ENCODE measurements at places on chromosomes 7 and 10.

DNA sequence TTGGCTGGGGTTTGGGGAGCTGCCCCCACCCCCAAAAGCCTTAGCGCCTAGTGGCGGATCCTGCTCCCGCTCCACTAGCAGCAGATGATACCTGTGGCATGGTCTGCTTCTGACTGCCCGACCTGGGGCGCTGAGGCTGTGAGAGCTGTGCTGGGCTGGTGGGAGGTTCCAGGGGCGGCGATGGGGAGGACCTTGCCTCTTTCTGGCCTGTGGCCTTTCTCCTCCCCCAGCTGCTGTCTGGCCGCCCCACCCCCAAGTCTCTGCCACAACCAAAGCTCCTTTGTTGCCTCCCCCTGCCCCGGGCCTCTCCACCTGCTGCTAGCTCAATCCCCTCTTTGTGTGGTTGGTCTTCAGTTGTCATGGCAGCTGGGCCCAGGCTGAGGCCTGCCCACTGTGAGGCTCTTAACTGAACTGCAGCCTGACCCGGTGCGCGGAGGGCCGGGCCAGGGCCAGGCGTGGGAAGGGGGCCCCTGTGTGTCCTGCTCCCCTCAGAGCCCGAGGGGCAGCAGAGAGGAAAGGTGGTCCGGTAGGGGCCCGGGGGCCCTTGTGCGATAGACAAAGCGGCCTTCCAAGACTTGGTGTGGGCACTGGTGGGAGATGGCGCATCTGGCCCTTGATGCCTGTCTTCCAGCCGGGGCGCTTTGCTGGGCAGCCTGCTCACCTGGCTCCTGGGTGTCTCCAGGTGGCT is 4.7 kb downstream of the ZNF775 start:
- DNase-seq: no peak

GRCh38 chr7:64849250-64849923 is 53.7 kb upstream of the ZNF273 start:
- peak; percentile 1 for DNase-seq

GRCh38 chr7:17304926-17305325 is 6.5 kb downstream of the AHR start:
- no peak for DNase-seq

DNA sequence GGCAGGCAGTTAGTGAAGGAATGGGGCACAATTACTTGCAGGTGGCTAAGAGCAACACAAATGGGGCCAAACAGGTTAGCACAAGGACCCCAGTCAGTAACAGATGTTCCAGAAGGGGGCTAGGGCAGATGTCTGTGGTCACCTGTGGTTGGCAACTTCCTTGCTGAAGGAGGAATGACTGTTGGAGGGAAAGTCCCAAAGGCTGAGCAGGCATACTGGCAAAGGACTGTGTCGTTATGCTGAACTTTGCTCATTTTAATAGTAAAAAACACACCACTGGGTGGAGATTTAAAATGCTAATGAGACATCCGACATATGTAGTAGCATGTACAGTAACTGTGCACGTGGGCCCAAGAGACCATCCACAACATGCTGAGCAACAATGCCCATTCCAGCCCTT is 511.6 kb downstream of the CALN1 start:
- no peak for DNase-seq

- no peak for DNase-seq
Measured at GRCh38 chr10:11874568-11875493, 51.7 kb downstream of the PROSER2 start.

DNA sequence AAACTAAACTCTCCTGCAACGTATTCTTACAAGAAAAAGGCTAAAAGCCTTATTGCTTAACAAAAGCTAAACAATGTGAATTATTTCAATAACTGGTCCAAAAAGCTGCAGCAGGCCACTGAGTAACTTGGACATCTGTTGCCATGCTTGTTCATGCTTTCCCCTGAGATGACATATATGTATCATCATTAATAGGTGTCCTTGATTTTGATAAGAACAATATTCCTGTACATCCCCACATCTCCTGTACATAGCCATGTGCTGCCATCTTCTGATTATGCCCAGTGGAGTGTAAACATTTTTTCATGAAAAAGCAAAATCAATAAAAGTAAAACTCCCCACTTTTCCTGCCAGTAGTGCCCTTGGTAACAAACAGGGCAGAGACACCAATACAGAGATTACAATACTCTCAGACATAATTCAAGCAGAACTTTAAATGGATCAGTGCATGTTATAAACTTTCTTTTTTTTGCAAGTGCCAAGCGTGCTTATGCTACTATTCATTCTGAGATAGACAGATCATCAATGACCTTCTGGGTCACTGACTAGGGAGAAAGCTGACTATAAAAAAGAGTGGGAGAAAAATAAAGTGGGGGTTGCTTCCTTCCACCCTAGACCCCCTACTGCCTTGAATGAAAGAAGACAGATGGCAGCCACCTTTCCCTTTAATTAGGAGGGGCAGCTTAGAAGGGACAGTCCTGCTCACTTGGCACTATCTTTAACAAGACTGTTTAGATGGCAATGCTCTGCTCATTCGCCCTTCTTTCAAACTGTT is 205.5 kb upstream of the KLF14 start:
- DNase-seq: no peak

DNA sequence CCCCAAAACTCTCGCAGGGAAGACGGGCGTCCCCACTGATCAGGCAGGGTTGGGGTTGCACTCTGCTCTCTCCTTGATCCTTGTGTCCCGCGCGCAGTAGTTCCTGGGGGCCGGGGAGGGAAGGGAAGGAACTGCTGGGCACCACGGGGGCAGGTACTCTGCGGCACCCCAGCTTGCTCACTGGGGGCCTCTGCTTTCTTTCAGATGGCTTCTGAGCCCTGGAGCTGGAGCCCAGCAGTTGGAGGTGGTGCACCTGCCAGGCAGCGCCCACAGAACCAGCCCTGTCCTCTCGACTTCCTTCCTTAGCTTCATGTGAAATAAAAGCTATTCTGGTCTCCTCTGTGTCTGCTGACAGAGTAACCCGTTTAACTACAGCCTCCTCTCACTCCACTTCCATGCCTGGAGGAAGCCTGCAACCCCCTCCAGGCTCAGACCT is 12.2 kb downstream of the PLAC9 start:
- DNase-seq: peak; percentile 2

DNA sequence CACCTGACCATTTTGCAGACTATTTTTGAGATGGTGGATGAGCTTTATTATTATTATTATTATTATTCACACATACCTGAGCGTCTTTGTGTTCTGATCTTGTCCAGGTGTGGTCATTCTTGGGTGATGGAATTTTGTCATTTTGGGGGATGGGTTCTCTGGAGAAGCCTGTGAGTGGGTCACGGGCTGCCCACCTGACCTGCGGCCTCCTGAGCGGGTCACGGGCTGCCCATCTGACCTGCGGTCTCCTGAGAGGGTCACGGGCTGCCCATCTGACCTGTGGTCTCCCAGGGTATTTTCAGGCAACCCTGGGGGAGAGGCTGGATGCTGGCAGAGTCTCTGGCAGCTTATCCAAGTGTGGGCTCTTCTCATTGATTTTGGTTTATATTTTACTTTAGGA is 7.3 kb downstream of the SCART1 start:
- no peak for DNase-seq

DNA sequence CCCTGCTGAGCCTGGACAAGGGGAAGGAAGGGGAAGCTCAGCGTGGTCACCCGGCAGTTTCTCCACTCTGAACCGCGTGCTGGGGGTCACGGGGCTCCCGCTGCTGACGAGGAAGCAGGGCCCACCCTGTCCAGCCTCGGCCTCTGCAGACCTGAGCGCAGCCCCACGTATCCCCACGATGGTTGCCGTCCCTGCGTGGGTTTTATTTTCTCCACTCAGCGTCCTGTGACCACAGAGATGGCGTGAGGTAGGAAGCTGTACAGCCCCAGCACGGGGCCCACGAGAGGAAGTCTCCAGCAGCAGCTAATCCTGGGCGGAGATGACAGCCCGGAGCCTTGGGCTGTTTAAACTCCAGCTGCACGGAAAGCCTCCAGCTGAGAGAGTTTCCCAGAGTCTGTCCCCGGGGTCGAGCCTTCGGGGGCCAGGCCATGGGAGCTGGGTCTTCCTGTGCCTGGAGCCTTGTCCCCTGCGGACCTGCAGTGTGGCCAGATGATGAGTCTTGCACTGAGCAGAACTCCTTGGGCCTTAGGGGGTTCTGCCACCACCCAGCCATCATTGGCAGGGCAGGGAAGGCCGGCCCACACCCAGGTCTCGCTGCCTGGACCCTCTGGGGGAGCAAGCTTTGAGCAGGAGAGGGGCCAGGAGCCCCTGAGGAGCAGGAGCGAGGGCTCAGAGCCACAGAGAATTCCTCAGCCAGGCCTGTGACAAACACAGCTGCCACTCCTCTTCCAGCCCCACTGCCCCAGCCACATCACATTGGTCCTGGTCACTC is 72.8 kb upstream of the FAM20C start:
- DNase-seq: no peak

- no peak for DNase-seq
Measured at GRCh38 chr10:38007991-38008390, 2.5 kb upstream of the ZNF33A start.

DNA sequence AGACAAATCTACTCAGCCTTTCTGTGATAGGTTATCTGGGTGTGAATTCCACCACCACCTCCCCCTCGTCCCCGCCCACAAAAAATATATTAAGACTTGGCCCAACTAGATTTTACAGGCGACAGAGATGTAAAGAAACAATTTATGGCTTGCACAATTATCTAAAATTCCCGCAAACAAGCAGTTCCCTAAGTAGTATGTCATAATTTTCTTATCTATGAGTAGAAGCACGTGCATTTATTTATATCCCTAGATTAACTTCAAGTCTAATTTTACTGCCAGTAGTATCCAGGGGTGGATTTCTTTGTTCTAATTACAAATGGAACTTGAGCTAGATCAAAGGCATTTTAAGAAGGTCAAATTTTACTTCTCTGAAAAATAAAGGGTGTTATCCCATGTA is 1.7 kb downstream of the TSPAN12 start:
- no peak for DNase-seq

DNA sequence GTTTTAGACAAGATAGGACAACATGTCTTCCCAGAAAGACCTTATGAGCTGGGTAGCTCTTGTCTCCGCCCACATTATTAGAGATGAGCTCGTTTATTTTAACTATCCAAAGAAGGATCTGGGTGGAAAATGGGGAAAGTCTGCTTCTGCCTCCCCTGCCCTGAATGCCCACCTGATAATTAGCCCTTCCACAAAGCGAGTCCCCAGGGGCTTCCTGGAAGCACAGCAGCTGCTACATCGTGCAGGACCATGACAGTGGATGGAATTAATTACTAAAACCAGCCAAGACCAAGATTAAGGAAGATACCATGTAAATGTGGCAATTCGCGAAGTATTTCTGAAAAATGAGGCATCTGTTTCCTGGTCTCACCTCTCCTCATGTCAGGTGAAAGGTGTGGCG is 374.4 kb downstream of the PAXIP1 start:
- no peak for DNase-seq

GRCh38 chr7:111292026-111292470 is 201.1 kb downstream of the LRRN3 start:
- DNase-seq: no peak

- DNase-seq: no peak
Measured at GRCh38 chr7:110974441-110974840, 116.5 kb upstream of the LRRN3 start.
